ENCODE measurements at places on chromosomes 6 and 20.

- no peak for DNase-seq
Observed at GRCh38 chr6:155382338-155382685, 68.0 kb upstream of the TFB1M start.

DNA sequence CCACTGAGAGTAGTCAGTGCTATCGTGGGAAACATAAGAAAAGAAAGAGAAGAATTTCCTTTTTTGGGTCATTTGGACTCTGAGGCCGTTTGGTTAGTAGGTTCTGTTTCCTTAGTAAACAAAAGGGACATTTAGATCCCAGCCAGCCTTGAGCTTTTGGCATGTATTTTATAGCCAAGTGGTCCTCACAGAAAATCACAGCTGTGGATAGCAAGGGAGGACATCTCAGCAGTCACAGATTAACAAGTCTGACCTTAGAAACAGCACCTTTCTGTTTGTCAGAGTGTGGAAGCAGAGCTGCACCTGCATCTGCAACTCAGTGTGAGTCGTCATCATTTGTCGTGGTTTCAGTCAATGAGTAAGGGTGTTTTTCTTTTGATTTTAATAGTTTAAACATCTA, 40.5 kb downstream of the FAM120B start:
- no peak for DNase-seq

GRCh38 chr6:132972971-132973370, 158.6 kb downstream of the RPS12 start:
- DNase-seq: no peak

DNA sequence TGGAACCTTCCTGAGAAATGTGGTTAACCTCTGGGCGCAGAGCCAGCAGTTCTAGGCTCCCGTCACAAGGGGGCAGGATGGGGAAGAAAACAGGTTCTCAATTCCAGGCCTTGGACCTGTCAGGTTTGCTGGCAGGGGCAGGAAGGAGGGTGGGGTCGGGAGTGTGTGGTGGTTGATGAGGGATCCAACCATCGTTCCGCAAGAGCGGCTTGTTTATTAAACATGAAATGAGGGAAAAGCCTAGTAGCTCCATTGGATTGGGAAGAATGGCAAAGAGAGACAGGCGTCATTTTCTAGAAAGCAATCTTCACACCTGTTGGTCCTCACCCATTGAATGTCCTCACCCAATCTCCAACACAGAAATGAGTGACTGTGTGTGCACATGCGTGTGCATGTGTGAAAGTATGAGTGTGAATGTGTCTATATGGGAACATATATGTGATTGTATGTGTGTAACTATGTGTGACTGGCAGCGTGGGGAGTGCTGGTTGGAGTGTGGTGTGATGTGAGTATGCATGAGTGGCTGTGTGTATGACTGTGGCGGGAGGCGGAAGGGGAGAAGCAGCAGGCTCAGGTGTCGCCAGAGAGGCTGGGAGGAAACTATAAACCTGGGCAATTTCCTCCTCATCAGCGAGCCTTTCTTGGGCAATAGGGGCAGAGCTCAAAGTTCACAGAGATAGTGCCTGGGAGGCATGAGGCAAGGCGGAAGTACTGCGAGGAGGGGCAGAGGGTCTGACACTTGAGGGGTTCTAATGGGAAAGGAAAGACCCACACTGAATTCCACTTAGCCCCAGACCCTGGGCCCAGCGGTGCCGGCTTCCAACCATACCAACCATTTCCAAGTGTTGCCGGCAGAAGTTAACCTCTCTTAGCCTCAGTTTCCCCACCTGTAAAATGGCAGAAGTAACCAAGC, 29.6 kb downstream of the SRSF3 start:
- DNase-seq: peak; percentile 94

DNA sequence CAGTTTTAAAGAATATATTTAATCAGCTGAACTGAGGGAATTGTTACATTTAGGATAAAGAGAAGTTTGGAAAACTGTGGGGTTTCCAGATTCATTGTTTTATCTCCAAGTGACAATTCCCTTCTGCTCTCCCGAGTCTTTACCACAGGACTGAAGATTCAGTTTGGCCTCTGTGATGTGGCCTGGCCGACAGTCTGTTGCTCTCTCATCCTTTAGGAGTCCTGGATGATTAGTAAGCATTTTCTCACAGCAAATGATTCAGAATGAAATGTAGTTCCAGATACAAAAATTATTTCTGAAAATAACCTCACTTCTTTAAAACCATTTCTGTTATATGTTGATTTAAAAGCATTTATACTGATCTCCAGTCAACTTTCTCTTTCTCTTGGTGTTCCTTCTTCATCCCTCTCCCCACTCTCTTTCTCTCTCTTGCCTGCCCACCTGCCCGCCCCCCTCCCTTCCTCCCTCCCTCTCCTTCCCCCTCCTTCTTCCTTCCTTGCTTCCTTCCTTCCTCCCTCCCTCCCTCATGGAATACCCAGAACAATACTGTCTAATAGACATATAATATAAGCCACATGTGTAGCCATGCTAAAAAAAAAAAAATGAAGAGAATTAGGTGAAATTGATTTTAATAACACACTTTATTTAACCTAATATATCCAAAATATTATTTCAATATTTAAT, 254.9 kb downstream of the PRL start:
- no peak for DNase-seq

DNA sequence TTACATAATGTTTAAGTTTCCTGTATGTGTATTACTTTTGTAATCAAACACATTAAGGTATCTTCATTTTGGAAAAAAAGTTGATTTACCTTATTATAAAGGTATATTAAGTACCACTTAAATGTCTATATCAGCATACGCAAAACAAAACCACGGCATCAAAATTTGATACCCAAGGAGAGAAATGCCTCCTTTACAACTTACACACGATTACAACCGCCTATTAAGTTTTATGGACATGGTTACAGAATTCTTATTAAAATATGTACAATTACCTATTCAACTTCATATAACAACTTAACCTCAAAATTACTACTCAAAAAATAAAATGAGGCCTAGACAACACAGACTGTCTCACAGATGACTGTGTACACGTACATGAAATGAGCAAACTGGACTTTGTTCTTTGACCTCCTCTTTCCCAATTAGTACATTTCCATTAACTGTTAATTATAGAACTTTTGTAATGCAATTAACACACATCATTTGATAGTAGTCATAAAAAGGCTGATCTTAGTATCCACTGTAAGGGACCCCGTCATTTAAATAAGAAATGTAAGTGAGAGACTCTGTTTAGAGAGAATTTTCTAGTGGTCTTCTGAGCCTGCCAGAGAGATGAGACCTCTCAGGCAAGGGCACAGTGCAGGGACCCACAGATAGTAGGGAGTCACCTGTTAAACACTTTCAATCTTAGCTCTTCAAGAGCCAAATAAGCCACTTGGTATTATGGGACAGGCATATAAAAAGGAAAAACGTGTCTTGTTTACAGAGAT, 2.5 kb downstream of the DIDO1 start:
- DNase-seq: no peak

DNA sequence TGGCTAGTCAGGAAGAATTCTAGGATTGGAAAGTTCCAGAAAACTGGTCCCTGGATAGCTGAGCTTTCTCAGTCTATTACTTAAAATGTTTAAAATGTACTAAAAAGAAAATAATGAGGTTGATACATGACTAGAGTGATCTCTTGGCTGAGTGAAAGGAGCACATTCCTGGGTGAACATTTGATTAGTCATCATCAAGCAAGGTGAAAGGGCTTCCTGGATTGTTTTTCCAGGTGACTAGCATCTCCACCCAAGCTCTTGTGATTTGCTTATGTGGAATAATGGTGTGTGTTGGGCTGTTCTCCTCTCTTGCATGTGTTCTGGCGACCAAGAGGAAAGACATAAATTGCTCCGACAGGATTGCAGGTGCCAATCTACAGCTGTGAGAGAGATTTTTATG, 42.9 kb downstream of the PKIB start:
- DNase-seq: no peak

DNA sequence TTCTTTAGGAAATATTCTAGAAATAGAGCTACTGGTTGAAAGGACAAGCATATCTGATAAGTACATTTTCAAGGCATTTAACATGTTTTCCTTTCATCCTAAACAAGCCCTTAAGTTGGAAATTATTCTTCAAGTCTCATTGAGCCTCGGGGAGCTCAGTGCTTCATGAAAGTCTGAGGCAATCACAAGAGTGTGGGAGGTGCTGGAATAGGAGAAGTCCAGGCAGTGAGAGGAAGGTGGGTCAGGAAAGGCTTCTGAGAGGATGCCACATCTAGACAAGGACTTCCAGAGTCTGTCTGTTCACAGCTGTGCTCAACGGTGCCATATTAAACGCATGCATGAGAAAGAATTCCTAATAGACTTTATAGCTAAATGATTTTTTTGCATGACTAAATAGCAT, 69.8 kb downstream of the CD83 start:
- DNase-seq: no peak

- DNase-seq: no peak
Observed at GRCh38 chr6:131721161-131721560, 10.3 kb upstream of the CTAGE9 start.

- no peak for DNase-seq
Observed at GRCh38 chr6:71245265-71246049, 43.2 kb upstream of the OGFRL1 start.

- no peak for DNase-seq
Observed at GRCh38 chr20:19440660-19441527, 228.5 kb downstream of the SLC24A3 start.

DNA sequence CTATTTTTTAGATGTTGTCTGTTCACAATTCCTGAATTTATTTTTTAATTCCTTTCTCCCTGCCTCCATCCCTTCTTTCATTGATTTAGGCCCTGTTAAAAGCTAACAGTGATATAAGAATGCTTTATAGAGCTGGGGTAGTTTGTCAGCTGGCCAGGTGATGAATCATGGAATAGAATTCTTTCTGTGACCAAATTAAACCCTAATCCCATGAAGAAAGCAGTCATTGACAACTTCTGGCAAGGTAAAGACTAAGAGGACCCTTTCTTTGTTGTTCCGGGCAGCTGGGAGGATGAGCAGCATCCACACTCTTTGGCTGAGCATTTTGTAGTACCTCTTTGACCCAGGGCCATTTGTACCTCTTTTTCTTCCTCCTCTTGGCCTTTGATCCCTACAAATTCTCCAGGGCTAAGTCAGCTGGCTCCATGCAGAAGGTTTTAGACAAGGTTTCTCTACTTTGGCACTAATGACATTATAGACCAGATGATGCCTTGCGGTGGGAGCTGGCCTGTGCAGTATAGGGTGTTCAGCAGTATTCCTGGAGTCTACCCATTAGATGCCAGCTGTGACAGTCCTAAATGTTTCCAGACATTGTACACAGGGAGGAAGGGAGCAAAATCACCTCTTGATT, 102.9 kb downstream of the SLX4IP start:
- no peak for DNase-seq

- no peak for DNase-seq
Observed at GRCh38 chr20:62728028-62728780, 19.6 kb downstream of the NTSR1 start.

GRCh38 chr6:43630980-43631619, 2.0 kb upstream of the GTPBP2 start:
- no peak for DNase-seq

DNA sequence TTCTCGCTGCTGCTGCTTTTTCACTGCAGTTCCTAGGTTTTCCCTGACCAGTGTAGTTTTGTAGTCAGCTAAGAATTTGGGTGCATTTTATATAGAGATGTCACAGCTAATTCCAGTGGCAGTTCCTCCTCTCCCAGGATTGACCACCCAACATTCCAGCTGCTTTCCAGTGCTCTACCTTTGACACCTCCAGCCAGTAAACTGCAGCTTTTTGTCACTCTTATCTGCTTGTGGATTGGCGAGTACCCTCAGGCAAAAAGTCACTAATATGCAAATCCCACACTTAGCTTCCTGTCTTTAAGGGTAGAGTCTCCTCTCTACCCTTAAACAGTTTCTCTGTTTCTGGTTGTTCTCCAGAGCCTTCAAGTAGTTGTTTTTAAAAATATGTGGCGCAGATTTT, 146.9 kb upstream of the KCNG1 start:
- DNase-seq: no peak

GRCh38 chr6:75755704-75756103, 6.7 kb downstream of the MYO6 start:
- no peak for DNase-seq

- DNase-seq: no peak
Observed at GRCh38 chr6:99432877-99433276, 7.8 kb upstream of the PNISR start.

DNA sequence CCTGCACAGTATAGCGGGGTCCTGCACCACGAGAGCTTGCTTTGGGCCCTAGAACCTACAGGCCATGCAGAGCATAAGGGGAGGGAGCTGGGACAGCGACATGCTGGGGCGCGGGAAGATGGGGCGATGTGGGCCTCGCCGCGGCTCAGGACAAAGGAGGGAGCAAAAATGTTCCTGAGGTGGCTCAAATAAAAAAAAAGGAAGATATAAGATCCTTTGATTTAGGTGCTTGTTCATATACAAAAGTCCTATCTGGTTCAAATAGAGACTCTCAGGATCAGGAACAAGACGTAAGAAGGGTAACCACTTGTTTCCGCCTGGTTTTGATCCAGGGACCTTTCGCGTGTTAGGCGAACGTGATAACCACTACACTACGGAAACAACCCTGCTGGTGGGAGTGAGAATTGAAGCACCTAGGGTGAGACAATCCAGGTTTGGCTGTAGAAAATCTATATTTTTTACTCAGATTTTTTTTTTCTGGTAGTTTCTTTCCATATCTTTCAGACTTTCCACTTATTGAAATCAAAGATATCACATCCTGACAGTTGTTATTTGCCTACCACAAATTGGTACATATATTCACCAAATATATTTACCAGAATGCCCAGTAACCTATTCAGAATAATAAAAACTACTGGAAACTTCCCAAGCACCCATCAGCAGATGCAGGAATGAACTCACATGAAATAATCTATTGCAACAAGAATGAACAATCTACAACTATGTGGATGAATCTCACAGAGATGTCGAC, 177.9 kb upstream of the ZNF184 start:
- no peak for DNase-seq

DNA sequence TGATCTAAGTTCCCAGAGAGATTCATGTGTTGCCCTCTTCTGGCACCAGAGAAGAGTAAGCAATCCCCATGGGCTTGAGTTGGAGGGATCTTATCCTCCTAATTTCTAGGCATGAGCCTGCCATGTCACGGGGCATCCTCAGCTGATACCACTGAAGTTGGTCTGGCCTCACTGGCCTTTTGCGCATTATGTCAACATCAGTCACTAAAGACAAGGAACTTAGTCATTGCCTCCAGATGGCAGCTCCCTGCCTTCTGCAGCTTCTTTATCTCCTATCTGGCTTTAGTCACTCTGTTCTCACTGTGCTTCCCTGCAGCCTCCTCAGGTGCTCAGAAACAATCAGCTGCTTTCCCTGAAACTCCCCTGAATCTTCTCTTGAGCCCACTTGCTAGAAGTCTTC, 312.2 kb downstream of the ADGRG6 start:
- DNase-seq: no peak

GRCh38 chr6:154111025-154111424, 72.0 kb downstream of the OPRM1 start:
- no peak for DNase-seq

DNA sequence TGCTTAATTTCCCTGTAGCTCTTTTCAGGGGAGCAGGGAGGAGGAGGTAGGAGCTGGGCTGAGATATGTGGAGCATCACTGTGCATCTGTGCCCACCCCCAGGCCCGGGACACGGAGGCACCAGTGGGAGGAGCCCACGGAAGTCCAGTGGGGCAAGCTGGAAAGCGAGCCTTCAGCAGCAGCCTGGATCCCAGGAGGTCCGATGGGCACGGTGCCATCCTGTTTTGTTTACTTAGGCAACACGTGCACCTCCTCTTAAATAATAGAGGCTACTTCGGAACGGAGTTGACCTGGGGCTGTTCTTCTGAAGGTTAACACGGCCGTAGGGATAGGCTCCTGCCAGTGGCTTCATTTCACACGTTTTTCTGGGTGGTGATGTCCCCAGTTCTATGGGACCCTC, 51.6 kb downstream of the CDH4 start:
- no peak for DNase-seq
